ENCODE measurements at places on chromosomes 2 and 18.

DNA sequence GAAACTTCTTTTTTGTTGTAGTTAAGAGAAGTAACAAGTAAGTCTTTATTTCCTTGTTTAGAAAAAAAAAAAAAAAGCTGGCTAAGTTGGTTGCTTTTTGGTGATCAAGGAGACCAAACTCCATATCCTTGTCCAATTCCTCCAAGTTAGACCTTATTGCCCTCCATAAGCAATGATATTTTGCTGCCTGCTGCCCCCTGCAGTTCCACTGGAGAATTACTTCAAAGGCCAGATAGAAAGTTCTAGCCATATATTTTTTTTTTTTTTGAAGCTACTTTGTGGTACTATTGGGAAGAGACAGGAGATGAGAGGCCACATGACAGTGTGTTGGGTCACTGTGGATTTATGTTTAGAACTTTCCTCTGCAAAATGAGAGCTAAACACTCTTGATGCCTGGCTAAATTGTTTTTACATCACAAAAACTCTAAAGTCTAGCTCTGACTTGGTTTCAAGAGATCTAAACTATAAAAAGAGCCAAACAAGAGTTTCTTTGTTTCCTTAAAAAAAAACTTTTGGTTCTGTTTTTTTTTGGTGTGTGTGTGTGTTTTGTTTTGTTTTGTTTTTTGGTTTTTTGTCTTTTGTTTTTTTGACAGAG, 80.7 kb upstream of the RASGRP3 start:
- no peak for DNase-seq

DNA sequence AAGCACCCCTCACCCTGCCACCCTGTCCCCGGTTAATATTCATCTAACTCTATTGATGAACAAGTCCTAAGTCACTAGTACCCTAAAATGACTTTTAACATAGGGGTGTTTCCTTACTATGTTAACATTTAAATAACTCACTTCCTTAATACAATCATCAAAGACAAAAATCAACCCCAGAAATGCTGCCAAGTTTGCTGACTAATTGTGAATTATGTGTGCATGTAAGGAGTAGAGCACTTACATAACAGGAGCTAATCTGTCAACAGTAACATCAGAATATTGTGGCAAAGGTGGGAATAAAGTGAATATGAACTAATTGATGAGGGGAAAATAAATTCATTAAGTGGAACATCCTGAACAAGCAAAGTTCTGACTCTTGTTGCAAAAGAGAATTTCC, 81.4 kb upstream of the ERBB4 start:
- DNase-seq, result no peak

DNA sequence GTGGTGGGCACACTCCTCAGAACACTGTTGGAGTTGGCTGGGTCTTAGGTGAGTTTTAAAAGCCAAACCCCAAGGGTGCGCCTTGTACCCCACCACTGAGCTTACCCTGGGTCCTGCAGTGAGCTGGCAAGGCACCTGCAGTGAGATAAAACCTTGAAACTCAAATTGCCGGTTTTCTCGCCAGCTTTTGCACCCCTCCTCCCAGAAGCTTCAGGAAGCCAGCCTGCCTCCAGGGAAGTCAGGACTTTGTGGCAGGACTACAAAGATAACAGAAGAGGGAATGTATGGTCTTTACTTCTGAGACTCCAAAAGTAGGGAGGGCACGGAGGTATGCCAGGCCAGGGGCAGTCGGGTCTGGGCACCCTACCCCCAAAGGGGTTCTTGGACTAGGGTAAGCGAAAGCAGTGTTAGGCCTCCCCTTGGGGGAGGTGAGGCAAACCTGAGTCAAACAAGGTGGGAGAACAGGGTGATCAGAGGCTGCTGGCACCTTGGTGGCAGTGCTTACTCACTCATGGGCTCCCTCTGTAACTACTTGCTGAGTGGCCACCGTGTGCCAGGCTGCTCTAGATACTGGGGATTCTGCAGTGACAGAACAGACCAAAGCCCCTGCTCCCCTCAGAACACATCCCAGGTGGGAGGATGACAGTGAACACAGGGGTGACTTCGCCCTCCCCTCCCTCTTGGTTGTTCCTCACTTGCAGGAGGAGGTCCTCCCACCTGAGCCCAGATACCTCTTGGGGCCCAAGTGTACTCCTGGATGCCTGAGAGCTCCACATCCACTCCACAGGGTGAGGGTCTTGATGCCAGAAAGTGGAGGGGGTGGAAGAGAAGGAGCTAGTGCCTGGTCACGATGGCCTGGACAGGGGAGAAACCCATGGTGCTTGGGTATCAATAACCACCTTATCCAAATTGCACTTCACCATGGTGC, 69.3 kb upstream of the RGPD5 start:
- DNase-seq, result no peak

- DNase-seq, result no peak
Measured at GRCh38 chr18:7577706-7578105, 10.6 kb downstream of the PTPRM start.

DNA sequence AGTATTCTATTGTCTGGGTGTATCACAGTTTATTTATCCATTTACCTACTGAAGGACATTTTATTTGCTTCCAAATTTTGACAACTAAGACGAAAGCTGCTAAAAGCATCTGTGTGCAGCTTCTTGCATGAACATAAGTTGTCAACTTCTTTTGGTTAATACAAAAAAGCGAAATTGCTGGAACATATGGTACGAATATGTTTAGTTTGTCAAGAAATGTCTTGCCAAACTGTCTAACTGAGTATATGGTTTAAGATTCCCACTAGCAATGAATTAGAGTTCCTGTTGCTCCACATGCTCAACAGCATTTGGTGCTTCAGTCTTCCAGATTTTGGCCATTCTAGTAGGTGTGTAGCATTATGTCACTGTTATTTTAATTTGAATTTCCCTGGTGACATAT, 372.3 kb upstream of the NRXN1 start:
- DNase-seq, result no peak

DNA sequence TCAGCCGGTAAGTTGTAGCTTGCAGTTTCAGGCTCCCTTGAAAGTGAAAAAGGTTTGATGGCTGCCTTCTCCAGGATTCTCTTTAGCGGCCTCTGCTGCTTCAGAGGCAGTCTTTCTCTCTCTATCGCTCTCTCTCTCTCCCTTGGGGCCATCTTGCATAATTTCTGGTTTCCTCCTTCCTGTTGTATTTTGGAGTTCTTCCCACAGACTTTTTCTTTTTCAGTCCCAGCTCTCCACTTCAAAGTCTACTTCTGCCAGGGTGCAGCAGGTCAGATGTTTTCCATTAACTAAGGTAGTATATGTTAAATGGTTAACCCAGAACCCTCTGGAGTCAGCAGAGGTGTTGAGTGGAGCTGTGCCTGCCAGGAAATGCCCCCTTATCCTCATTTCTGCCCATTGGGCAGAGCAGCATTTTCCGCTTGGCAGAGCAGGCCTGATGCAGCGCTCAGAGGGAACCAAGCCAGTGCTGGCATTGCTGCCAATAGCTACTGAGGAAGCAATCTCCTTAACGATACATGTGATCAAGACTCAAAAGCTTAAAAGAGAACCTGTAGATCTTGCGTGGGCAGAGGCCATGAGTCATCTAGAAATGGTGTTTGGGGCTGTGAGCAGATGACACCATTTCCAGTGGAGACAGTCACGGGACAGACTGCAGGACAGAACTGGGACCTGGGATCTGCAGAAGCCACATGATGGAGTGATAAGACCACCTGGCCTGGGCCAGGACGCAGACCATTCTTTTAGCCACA, 20.8 kb downstream of the DBI start:
- no peak for DNase-seq

DNA sequence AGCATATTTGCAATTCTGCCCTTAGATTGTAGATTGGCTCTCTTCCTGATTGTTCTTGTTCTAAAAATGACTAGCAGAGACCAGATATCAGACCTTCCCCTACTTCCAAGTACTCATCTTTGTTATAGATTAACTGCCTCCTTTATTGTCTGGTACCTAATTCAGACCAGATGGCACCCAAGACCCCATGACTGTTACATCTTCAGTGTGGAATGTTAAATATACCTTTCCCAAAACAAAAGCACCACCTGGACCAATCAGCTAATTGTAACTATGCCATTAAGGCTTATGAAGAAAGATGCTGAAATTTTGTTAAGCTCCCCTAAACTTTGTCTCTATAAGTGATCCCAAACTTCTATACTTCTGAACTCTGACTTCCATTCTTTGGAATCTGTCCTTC, 12.0 kb upstream of the TFPI start:
- no peak for DNase-seq

GRCh38 chr2:227325839-227326195, 766 bp downstream of the MFF start:
- no peak for DNase-seq

DNA sequence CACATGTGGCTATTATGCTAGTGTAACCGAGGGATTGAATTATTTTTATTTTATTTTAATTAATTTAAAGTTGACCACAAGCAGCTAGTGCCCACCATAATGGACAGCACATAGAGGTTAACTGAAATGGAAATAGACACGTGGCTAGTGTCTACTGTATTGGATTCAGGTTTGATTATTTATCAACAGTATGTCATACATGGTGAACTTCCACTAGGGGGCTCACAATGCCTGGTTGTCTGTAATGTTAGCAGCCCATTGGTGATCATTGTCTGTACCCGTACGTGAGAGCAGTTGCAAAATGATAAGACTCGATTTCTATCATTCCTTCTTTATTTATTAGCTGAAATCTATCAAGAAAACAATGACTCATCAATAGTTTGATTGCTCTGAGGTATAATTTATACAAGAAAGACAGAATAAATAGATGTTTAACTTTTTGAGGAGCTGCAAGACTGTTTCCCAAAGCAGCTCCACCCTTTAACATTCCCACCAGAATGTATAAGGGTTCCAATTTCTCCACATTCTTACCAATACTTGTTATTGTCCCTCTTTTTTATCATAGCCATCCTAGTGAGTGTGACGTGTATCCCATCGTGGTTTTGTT, 76.5 kb downstream of the CYBRD1 start:
- peak; percentile 11 for DNase-seq

GRCh38 chr2:238945433-238946150, 97.7 kb downstream of the TWIST2 start:
- DNase-seq, result no peak

DNA sequence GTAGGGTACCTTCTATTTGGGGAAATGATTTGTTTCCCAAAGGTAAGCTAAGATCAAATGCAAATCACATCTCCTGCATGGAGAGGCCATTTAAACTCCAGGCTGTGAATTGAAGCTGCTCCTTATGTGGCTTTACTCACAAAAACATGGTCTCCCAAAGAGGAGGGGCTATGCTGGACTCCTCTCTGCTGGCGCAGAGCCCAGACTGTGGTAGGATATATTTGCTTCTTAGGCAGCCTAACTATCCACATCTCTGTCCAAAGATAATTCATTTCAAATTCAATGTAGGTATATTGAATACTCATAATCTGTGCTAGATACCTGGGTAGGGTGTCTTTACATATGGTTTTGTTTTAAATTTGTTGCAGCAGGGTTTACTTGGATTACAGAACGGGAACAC, 358.5 kb downstream of the ALK start:
- DNase-seq, result no peak

DNA sequence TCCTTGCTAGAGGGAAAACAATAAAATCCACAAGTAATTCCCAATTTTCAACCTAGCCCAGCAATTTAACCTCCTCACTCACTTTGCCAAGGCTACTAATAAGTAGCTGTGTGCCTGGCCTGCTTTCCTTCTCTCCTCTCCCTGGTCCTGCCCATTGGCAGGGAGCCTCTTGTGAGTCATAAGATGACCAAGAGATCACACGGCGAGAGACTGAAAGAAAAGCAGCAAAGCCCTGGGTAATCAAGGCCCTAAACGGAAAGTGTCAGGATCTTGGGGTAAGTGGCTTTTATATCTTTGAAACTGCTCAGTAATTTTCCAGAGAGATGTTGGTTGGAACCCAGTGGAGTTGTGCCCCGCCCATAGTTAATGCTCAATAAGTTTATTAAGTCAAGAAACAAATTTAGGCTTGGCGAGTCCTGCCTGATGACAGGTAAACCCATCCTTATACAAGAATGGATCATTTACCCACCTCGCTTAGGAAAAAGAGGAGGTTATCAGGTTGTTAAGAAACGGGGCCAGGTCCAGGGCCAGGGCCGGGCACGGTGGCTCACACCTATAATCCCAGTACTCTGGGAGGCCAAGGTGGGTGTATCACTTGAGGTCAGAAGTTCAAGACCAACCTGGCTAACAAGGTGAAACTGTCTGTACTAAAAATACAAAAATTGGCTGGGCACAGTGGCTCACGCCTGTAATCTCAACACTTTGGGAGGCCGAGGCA, 10.0 kb upstream of the ADAM17 start:
- no peak for DNase-seq

DNA sequence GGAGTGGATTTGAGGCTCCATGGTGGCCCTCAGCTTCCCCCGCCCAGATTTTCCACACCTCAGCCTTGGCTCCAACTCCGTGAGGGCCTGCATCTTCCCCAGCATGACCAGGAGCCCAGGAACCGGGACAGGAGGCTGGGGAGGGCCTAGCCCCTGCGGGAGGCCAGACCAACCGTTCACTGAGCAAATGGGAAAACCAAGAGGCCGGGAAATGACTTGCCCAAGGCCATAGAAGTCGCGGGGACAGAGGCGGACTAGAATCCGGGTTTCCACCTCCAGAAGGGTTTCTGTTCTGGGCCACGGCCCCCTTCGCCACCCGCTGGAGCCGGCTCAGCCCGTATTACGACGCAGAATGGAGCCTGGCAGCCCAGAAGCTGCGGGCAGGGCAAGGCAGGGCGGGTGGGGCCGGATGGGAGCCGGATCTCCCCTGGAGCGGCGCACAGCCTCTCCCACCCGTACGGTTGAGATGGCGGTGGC, 7.9 kb upstream of the CRYBA2 start:
- DNase-seq, result no peak

DNA sequence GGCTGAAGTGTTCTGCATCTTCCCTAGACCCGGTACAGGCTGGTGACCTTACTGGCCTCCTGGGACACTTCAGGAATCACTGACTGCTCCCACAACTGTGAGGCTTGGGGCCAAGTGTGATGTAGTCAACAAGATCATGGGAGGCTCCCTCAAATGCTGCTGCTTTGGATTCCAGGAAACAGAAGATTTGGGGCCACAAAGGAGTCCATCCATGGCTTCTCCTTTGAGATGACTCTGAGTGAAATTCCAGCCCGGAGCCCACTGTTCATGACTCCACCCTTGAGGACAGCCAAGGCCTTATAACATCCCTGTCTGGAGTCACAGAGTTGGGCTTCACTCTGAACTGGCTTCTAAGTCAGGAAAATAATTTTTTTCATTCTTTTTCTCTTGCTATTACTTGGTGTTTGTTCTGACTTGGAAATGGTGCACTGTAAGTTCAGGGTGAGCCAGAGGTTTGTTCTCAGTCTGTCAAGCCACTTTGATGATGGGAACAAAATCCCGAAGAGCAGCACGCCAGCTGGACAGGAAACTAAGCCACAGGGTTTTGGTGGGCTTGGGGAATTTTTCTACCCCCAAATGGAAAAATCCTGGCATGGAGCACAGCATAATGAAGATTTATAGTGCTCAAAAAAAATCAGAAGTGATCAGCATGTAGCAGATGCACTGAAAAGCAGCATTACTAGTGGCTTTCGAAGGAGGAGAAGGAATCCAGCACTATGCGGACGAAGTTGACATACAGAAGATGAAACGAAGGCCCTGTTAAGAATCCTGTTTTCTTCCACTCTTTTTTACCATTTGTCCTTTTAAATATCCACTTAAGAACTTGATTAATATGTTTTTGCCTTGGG, 98.1 kb upstream of the ZFP36L2 start:
- no peak for DNase-seq

- no peak for DNase-seq
Measured at GRCh38 chr18:31102941-31103340, 720 bp upstream of the DSC2 start.

Measured in brain pericyte (primary cell).